ENCODE measurements at places on chromosomes 12 and 14.
A peak's percentile ranks its signal among the peaks of the same experiment; 100 is the strongest.

GRCh38 chr12:42568952-42569915 lies 20.3 kb downstream of the PRICKLE1 start:
- peak; percentile 40 for DNase-seq

DNA sequence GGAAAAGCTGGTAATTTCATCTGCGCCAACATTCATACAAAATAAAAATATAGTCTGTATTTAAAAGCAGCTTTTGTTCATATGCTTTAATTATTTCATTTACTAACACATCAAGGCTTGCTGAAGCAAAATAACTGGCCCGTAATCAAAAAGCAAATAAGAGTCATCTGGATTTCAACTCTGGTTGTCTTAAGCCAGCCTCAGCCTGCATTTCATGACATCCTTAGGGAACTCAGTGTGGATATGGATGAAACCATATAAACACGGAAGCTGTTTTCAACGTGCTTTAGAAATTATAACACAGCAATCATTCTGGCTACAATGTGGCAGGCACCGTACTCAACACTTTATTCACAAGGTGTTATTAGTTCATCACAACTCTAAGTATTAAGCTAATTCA lies 852 bp downstream of the COX16 start:
- DNase-seq, result no peak

GRCh38 chr14:22561661-22562579 lies 27.1 kb downstream of the DAD1 start:
- DNase-seq, result peak; percentile 89

- DNase-seq, result no peak
Measured at GRCh38 chr12:55744340-55745030, 1.6 kb downstream of the GDF11 start.

- DNase-seq, result no peak
Measured at GRCh38 chr14:58109744-58110143, 42.3 kb downstream of the ARMH4 start.

GRCh38 chr14:102903248-102903888 lies 19.1 kb upstream of the AMN start:
- no peak for DNase-seq

- peak; percentile 71 for DNase-seq
Measured at GRCh38 chr12:122412851-122413433, 9.5 kb downstream of the CLIP1 start.

DNA sequence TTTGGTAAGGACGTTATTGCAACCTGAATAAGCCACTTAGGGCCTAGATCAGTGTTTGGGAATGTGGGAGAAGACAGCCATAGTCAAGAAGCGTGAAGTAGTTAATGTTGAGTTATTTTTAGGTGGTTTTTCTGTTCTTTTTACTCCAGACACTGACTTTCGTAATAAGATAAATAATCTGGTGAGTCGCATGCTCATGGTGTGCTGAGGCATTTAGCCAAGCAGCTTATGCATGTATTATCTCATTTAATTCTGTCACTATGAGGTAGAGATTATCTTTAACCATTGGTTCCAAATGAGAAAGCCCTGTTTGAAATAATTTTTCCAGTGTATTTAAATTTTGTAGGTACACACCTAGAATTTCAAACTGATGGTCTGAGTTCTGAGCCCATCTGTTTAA lies 67.3 kb downstream of the RCOR1 start:
- DNase-seq, result no peak

GRCh38 chr12:53096089-53096741 lies 1.3 kb upstream of the IGFBP6 start:
- no peak for DNase-seq

DNA sequence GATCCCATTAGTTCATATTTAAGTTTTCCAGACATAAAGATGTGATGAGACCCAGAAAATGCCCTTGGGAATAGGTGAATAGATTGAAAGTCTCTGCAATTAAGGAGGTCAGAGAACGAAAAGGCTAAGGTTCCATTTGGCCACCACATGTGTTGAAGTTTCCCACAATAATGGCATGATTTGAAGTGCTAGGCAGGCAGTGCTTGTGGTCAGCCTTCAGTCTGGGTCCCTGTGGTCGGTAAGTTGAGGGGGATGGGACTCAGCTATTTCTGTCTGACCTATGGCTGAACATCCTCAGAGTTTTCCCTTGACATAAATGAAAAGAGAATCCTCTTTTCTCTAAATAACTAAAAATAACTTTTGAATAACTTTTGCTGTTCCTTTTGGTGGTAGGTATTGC lies 92.4 kb downstream of the PELI2 start:
- no peak for DNase-seq

- no peak for DNase-seq
Measured at GRCh38 chr14:81341781-81342180, 58.3 kb downstream of the STON2 start.

DNA sequence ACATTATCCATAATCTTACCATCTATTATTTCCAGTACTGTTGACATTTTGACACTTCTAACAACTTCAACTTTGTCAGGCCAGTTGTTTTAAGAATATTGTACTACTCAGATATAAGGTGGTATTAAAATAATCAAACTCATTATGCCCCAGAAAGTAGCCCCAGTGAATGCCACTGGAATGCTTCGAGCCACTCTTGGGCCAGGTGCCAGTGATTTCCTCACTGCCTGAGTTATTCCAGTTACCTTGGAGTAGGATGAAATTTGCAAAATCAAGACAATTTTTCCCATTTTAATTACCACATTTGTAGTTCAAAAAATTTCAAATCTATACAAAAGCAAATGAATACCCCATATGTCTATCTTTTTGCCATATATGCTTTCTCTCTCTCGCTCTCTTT lies 9.2 kb downstream of the CIPC start:
- no peak for DNase-seq

DNA sequence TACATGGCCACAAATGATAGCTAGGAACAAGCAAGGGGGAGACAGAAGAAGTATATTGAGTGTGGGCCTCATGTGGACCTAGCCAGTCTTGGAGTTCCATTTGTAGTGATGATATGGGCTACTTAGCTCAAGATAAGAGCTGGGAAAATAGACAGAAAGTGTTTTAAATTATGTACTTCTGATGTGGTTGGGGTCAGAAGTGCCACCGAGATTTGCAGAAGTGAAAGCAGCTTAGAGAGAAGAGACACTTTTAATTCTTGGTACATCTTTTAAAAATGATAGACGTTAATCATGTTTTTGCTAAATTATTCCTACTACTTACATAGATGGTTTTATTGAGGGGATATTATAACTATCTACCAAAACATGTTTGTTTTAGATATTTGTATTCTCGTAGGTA lies 198.3 kb upstream of the PDZRN4 start:
- no peak for DNase-seq

GRCh38 chr12:105107494-105108371 lies at the start of gene WASHC4:
TSS of gene WASHC4 (plus strand) at chr12:105107731. CDS start at chr12:105107801, 70 bp downstream.
- DNase-seq, result peak; percentile 97

DNA sequence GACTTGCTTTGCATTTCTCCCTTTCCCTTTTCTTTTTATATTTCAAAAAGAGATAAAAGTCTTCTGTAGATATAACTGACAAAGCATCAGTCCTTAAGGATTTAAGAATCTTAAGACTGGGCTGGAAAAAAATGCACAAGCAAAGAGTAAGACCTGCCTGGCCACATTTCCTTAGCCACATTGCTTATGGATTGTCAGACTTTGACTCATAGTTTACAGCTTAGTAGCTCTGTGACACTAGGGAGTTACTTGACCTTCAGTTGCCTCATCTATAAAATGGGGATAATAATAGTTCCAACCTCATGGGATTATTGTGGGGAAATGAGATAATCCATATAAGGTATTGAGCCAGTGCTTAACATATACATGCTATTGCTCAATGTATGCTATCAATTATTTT lies 66.4 kb upstream of the STK38L start:
- DNase-seq, result peak; percentile 34

DNA sequence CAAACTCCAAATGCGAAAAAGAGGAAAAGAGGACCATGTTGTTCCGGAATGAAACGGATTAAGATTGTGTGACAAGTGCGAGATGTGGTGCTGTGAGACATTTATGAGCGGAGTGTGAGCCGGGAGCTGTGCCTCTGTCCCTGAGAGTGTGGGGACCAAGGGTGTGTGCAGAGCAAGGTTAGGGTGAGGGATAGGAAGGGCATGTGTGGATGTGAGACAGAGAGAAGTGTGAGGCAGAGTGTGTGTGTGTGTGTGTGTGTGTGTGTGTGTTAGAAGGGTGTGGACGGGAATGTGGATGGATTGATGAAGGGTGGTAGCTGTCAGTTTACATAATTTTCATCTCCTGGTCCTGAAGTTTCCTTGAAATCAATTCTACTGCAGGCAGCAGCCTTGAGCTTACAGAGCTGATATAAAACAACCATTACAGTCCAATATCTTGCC lies 4.3 kb upstream of the OTX2 start:
- DNase-seq, result no peak

- DNase-seq, result peak; percentile 66
Measured at GRCh38 chr14:21768116-21768874, 94.7 kb upstream of the OR4E1 start.

DNA sequence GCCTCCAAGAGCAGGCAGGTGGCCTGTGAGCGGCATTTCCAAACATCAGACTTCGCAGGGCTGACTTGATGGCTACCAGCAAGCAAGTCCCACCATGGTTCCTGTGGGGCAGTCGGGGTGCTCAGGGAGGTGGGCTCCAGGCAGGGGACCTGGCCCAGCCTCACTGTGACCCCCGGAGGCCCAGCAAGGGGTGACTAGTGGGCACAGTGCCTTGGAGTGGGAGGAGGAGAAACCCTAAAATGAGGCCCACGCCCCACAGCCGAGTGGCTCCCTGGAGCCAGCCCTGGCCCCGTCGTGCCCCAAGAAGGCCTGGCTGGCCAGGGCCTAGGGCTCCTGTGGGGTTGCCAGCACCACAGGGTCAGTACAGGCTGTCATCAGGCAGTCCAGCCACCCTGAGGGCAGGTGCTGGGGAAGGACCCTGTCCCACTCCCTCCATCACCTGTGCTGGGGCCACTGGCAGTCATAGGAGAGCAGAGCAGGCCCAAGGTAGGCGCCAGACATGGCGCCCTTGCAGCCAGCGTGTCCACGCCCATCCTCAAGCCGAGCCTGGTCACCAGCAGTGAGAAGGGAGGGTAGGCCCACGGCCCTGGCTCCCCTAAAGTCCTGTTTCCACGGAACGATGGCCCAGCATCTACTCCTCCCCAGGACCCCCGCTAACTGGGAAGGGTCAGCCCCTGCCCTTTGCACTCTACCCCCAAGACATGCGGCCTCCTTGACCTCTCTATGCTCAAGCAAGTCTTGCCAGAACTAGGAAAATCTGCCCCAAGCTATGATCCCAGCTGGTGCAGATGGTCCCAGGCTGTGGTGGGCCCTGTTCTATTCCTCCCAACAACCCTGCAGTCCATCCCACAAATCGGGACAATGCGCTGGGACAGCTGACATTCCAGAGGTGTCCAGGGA lies 144.2 kb upstream of the C14orf180 start:
- no peak for DNase-seq

GRCh38 chr14:57746563-57746962 lies 119.3 kb downstream of the SLC35F4 start:
- no peak for DNase-seq

GRCh38 chr12:118035190-118036041 lies 18.9 kb downstream of the RFC5 start:
- peak; percentile 89 for DNase-seq

- DNase-seq, result no peak
Measured at GRCh38 chr14:68076451-68076850, 256.9 kb downstream of the RAD51B start.

GRCh38 chr12:65595016-65595560 lies 229.2 kb upstream of the HMGA2 start:
- no peak for DNase-seq

DNA sequence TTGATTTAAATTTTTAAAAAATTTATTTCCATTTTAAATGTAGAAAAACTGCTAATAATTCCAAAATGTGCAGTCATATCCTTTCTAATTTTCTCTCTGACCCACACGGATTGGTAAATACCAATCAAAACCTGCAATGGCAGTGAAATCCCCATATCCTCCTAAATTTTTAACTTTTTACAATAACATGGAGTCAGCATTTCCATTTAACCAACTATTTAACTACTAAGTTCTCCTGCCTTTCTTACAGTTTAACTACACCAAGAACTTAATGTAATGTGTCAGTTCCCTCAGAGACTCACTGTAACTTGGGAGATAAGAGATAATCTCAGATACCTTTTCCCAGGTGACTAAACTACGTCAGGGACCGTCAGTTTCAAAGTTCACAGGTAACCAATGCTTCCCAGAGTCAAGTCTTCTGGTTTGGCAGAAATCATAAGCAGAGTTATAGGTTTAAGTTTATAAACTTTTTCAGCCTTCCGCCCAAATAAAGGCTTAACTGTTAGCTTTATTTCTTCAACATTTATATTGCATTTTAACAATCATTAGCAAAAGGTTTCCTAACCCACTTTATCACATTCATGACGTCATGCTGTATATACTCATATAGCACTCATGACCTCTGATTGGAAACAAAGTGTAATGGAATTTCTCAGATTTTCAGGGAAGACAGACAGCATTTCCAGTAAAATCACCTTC lies 7.6 kb downstream of the KRAS start:
- no peak for DNase-seq

DNA sequence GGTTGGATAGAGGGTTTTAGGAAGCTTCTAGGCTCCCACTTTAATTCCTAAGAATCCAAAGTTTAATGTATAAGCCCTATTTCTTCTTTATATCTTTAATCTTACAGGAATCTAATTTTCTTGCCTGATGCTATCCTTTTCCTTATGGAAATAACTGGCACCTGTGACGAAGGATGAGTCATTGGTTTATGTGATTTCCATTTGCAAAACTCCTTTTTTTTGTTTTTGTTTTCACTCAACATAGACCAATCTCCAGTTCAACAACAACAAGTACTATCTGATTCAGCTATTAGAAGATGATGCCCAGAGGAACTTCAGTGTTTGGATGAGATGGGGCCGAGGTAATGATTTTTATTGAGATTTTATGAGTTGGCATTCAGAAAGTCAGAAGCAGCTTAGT lies 6.8 kb downstream of the PARP2 start:
- no peak for DNase-seq

DNA sequence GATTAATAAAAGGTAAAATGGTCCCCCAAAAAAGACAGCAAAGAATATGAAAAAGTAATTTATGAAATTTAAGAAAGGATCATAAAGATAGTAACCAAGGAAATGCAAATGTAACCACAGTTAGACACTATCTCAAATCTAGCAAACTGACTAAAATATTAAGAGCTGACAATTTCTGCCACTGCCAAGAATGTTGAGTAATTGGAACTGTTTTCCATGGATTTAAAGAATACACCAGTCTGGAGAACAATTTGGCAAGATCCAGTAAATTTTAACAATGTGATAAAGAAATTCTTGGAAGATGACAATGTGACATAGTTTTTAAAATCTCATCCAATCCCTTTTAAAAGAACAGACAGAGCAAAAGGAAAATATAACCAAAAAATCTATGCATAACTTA lies 798.0 kb upstream of the MGAT4C start:
- DNase-seq, result no peak
